ENCODE measurements at places on chromosomes 4 and X.
A peak's percentile ranks its signal among the peaks of the same experiment; 100 is the strongest.

DNA sequence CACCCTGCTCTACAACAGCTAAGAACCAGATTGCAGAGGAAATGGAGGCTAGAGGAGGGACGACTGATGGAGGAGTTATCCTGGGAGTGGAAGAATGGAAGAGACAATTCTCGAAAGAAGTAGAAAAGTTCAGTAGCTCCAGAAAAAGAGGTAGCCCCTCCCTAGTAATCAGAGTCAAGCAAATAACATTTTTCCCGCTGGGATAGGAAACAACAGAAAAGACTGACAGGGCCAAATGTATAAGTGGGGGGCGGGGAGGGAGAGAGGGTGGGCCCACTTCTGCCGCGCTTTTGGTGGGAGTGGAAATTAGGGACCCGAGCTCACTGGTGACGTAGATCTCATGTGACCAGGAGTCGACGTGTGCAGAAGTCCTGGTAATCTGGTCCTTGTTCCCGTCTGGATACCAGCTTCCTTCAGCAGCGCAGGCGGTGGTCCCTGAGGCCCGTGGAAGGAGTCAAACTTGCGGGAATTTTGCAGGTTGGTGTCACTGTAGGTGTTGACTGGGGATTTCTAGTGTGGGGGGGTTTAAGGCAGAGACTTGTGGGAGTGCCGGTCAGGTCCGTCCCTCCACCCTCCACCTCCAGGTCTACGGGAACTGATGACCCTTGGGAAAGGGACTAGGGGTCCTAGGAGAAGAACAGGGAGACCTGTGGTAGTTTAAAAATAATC, at the start of gene TCEAL9:
Gene TCEAL9 (plus strand): TSS at position 377 of the 669 bp plus-strand sequence. CDS start 1,179 bp downstream, outside the sequence.
- peak; percentile 84 for DNase-seq

DNA sequence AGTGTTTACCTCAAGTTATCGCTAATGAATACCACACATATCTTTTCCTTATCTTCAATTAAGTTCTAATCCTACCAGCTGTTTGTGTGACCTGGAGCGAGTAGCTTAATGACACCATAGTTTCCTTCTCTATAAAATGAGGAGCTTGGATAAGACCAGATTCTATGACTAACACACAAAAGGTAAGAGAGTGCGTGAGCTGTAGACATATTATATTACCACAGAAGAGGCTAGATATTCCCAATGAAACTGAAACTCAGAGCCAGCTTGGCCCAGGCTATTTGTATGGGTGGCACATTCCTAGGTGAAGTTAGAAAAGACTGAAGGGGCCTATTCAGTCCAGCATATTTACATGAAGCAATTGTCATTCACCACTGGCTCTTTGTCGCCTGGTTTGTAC, 30.2 kb downstream of the ASB5 start:
- no peak for DNase-seq

- DNase-seq = no peak
Measured at GRCh38 chr4:7147661-7148310, 44.6 kb upstream of the SORCS2 start.

DNA sequence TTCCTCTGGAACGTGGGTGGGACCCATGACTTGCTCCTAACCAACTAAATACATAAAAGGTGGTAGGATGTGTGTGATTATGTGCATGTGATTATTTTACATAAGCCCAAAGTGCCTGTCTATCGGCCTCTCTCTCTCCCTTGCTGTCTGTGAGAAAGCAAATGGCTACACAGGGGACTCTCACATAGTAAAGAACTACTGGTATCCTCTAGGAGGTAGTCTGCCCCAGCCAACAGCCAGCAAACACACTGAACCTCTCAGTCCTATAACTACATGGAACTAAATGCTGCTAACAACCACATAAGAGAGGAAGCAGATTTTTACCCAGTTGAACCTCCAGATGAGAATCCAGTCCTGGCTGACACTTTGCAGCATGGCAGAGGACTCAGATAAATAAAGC, 1249.4 kb downstream of the ADGRL3 start:
- DNase-seq = no peak
